ENCODE measurements at places on chromosomes 2 and 18.

- no peak for DNase-seq
These were observed 66.3 kb upstream of the NABP1 start for GRCh38 chr2:191611614-191612013.

- DNase-seq, result no peak
These were observed 29.3 kb downstream of the CDH20 start for GRCh38 chr18:61362511-61362910.

GRCh38 chr2:98297817-98298682 lies 48.2 kb upstream of the CNGA3 start:
- DNase-seq, result no peak

GRCh38 chr2:75716406-75716805 lies 5.7 kb upstream of the GCFC2 start:
- no peak for DNase-seq

- no peak for DNase-seq
These were observed 563.7 kb downstream of the PLCL1 start for GRCh38 chr2:198368089-198368488.

GRCh38 chr18:36153771-36154170 lies 24.1 kb downstream of the ELP2 start:
- DNase-seq, result no peak

- DNase-seq, result no peak
These were observed 888.4 kb downstream of the TSN start for GRCh38 chr2:122643725-122644329.
